ENCODE measurements at places on chromosomes 4 and X. TPM values are rescaled to one million over a fixed set of nuclear protein-coding genes. Genes with fewer than 3 reads are reported as not detected.
A peak's percentile ranks its signal among the peaks of the same experiment; 100 is the strongest.

DNA sequence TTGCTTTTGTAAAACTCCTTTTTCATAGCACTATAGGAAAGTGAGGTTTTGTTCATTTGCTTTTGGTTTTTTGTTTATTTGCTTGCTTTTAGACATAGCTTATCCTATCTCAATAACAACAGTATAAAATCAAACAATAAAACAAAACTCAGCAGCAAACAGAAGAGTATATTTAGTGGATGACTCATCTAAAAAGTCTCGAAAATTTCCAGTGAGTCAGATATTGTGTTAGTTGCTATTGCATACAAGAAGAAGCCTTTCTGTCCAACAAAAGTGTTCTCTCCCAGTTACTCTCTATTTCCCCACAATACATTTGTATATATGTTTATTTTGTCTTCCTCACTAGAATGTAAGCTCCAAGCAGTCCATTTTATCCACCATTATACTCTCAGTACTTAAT lies 36.0 kb upstream of the NPNT start:
- no peak for DNase-seq

- DNase-seq, result no peak
These were observed 214.2 kb downstream of the NSUN7 start for GRCh38 chr4:40963897-40964478.

- DNase-seq, result peak; percentile 47
These were observed 21.3 kb upstream of the SULT1E1 start for GRCh38 chr4:69881173-69881773.

- no peak for DNase-seq
These were observed 347.4 kb upstream of the MAGEB2 start for GRCh38 chrX:29867971-29868370.

DNA sequence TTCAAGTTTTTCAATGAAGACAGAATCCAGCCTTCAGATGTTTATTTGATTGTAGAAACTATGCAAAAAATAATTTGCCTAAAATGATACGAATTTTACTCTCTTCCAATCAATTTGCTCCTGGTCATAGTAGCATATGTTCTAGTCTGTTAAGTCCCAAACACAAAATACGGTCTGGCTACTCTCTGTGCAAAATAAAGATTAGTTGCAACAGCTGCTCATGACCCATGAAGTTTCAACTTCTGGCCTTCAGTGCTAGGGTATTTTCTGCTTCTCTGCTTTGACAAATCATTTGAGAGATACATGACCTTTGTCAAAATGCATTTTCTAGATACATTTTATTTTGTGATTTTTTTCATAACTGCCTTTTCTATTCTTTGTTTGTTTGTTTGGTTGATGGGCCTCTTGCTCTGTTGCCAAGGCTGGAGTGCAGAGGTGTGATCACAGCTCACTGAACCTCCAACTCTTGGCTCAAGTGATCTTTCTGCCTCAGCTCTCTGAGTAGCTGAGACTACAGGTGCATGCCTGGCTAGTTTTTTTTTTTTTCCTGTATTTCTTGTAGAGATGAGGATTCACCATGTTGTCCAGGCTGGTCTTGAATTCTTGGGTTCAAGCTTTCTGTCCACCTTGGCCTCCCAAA lies 55.2 kb downstream of the TACR3 start:
- DNase-seq, result no peak

DNA sequence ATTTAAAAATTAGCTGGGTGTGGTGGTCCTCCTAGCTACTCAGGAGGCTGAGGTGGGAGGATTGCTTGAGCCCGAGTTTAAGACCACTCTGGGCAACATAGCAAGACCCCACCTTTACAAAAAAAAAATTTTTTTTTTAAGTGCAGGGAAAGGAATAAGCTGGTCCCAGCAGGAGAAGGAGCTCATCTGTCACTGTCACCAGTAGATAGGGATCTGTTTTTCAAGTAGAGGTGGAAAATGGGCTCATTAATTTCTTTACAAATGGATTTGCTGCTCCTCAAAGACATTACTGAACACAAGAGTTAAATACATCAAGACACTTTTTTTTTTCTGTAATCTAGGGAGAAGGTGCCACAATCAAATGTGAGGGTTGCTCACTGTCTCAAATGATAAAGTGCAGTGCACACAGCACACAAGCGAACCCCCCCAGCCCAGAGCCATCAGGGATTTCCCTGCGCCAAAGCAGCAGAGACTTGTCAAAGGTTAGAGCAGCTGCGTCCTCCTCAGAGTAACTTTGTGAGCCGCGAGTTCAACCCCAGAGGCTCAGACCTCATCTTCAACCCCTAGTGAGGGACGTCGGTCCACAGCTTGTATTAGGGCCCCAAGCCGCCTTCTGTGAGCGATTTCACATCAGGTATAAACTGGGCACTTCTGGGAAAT lies 14.3 kb upstream of the MTNR1A start:
- DNase-seq, result no peak

DNA sequence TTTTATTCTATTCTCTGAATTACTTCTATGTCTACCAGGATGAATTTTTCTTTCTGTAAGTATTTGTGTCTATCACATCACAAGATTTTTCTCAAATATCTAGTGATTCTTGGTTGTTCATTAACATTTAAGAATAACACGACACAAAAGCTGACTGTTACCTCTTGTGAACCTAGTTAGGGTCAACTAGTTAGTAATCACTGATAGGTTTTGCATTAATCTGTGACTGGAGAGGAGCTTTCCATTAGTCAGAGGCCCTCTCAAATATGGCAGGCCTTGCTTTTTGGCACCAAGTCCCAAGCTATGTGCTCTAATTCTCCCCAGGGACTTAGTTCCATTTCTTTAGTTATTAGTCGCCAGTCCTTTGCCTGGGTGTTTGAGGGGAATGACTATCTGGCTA lies 259.2 kb downstream of the CFAP299 start:
- no peak for DNase-seq

Gene ZNF711
- total RNA-seq, result 0.25 TPM

Gene PLAC8
- total RNA-seq, result 6.8 TPM

Gene SYN1
- 0.15 TPM for total RNA-seq

Data from left lobe of liver (tissue), 2 donors.